ENCODE measurements at places on chromosomes 6 and 20.

- no peak for DNase-seq
Observed at GRCh38 chr6:132713352-132714134, at the start of gene VNN1. Gene VNN1 (minus strand): TSS chr6:132714055. CDS start chr6:132714035, 20 bp downstream.

GRCh38 chr6:165834613-165835259 lies 171.7 kb upstream of the PDE10A start:
- no peak for DNase-seq

GRCh38 chr20:44552950-44553908 lies 29.1 kb upstream of the PKIG start:
- peak; percentile 73 for DNase-seq

- DNase-seq: no peak
Observed at GRCh38 chr6:79557673-79558467, 20.6 kb upstream of the LCA5 start.

GRCh38 chr6:1554476-1555310 lies 55.0 kb upstream of the FOXC1 start:
- no peak for DNase-seq

DNA sequence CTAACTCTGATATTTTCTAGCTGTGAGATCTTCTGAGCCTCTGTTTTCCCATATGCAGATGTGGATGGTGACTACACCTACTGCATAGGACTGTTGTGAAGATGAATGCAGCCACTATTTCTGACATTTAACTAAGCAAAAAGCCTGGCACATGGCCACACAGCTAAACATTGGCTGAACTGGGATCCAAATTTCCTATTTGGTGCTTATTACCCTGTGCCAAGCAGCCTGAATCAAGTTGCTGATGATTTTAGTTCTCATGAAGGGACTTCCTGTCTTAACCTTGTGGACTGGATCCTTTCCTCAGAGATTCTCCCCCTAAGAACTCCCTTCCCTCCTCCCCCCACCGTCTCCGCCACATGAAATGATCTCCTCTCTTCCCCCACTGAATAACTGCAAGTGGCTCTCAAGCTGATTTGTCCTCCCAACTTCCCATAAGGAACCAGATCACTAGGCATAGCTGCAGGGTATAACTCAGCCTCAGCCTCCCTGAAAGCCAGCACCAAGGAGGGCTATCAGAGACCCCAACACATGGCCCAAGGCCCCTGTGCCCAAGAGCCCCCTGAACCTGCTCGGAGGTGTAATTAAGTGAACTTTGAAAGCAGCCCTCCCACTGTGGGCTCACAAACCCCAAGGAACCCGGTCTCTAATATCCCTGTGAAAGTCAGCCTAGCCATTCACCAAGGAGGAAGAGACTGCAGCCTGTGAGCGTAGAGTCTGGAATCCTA lies 55.7 kb downstream of the MAFB start:
- DNase-seq: no peak

DNA sequence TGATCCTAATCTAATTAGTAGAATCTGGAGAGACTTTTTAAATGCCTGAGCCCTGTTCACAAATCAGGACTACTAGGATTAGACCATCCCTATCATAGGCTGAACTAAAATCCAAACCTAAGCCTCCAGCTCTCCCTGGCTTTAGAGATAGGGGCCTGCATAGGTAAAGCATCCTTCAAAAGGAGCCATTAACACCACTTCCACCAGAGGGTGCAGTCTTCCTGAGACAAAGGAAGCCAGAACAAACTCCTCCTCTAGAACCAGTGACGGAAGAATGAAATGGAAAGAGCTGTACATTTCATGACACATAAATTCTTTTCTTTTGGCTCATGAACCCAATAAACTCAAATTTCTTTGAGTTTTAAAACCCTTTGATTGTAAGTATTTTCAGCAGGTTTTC lies 291.2 kb upstream of the ADGRB3 start:
- DNase-seq: no peak

- no peak for DNase-seq
Observed at GRCh38 chr6:150238846-150239407, 96.1 kb downstream of the PPP1R14C start.

- no peak for DNase-seq
Observed at GRCh38 chr6:144543006-144543871, 258.1 kb downstream of the UTRN start.

DNA sequence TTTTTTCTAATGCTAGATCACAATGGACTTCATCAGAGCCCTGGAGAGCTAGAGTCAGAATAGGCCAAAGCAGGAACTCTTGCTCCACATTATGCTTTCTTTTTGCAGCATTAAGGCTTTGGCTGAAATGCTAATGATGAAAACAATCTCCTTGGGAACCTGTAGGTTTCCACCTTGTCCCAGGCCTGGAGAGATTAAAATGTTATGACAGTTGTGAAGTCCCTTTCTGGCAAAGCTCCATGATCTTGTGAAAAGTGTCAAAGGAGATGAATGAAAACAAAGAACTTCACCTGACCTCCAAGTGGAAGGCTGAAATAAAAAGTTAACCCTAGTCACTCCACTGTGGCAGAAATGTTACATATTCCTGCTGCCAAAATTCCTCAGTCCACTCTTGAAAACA lies 64.0 kb upstream of the LRRC1 start:
- no peak for DNase-seq

- no peak for DNase-seq
Observed at GRCh38 chr20:20487811-20488210, 119.9 kb downstream of the INSM1 start.

- DNase-seq: no peak
Observed at GRCh38 chr20:50427719-50428083, 82.5 kb upstream of the PTPN1 start.

DNA sequence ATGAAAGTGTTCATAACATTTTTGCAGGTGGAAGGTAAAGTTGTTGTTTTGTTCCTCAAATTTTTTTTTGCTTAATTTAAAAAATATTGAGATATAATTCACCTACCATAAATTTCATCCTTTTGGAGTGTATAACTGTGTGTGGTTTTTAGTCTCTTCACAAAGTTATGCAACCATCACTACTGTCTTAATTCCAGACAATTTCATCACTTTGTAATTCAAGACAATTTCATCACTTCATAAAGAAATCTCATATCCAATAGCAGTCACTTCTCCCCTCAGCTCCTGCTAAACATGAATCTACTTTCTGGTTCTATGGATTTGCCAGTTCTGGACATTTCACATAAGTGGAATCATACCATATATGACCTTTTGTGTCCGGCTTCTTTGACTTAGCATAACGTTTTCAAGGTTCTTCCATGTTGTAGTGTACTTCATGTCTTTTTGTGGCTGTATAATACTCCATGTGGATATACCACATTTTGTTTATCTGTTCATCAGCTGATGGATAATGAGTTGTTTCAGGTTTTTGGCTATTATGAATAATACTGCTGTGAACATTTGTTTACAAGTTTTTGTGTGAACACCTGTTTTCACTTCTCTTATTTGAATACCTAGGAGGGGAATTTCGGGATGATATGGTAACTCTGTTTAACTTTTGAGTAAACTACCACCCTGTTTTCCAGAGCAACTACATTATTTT lies 18.8 kb downstream of the ZFAND3 start:
- no peak for DNase-seq

DNA sequence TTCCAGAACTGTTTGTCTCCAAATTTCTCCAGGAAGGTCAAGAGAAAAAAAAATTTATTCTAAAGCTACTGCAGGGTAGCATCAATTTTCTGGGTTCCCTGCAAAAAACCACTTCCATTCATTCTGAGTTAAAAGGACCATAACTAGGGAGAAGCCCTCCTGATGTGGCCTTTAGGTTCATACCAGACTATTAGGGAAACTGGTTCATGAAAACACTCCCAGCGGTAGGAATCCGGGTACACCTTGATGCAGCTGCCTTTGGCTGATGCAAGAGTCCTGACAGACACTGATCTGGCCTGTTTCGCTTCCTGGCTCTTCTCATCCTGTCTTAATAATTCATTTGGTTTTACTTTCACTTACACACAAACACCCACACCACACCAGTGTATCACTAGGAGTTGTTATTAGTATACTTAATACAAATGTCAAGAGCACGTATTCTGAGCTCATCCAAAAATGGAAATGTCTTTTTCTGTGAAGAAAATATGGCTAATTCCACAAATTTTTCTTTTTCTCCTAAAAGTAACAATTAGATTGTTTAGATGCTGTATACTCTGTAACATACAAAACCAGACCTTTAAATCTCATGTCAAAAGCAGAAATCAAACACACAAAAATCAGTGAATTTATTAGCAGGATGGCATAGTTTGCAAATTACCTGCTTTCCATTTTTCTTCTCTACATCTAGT lies 38.4 kb upstream of the ARHGAP18 start:
- no peak for DNase-seq

DNA sequence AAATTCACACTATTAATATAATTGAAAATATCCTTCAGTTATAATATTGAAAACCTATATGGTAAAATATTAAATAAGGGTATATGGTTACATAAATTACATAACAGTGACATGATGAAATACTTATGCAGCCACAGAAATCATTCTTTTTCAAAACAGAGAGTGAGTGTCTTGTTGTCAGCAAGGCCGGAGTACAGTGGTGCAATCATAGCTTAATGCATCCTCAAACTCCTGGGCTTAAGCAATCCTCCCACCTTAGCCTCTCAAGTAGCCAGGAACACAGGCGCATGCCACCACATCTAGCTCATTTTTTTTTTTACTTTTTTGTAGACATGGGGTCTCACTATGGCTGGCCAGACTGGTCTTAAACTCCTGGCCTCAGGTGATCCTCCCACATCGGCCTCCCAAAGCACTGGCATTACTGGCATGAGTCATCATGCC lies 40.4 kb downstream of the FAM8A1 start:
- no peak for DNase-seq

DNA sequence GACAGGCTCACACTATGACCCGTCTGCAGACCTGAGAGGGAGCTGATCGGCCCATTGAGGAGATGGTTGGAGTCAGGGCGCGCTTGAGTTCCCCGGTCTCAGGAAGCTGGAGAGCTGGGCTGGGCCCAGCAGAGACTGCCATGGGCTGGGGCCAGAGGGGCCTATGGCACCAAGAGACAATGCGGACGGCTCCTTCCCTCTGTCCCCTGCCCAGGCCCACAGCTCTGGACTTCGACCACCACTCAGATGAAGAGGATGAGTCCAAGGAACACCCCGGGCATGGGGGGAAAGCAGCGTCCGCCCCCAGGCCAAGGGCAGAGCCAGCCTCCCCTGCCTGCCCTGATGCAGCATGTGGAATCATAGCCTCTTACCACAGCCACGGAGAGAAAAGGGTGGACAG lies 40.2 kb upstream of the PHACTR3 start:
- DNase-seq: no peak

GRCh38 chr6:6610031-6610591 lies 21.6 kb downstream of the LY86 start:
- no peak for DNase-seq

- no peak for DNase-seq
Observed at GRCh38 chr20:48242623-48243022, 457.3 kb upstream of the SULF2 start.

DNA sequence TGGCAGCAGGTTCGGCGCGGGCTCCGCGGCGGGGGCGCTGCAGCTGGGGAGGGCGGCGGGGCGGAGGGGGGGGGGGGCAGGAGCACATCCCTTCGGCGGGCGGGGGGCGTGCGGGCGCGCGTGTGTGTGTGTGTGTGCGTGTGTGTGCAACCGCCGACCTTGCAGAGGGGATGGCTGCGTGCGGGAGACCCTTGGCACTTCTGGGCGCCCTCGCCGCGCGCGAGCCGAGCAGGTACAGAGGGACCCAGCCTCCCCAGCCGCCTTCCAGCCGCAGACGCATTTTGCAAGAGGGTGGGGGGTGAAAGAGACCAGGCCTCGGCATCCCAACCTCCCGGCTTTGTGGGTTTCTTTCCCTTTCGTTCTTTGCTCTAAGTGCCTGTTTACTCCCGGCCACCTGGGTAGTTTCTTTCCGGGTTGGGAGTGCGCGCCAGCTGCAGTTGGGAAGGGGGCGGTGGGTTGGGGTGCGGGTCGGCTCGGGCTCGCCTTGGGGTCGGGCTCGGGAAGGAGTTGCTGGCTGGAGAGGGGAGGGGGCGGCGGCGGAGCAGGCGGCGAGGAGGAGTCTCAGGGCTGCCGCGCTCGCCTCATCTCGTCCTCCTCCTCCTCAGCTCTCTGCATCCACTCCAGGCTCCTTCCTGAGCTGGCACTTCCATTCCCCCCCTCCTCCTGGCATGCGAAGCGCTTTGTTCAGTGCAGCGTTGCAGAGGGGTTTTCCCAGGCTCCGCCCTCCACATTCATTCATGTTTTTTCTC lies 620 bp downstream of the HIVEP1 start:
- DNase-seq: peak; percentile 84

DNA sequence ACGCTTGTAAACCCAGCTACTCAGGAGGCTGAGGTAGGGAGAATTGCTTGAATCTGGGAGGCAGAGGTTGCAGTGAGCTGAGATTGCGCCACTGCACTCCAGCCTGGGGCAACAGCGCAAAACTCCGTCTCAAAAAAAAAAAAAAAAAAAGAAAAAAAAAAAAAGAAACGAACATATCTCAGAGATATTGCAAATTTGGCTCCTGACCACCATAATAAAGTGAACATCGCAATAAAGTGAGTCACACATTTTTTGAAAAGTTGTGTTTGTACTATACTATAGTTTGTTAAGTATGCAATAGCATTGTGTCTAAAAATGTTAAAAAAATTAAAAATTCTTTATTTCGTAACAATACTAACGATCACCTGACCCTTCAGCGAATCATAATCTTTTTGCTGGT lies 13.3 kb downstream of the RSPH9 start:
- DNase-seq: no peak

DNA sequence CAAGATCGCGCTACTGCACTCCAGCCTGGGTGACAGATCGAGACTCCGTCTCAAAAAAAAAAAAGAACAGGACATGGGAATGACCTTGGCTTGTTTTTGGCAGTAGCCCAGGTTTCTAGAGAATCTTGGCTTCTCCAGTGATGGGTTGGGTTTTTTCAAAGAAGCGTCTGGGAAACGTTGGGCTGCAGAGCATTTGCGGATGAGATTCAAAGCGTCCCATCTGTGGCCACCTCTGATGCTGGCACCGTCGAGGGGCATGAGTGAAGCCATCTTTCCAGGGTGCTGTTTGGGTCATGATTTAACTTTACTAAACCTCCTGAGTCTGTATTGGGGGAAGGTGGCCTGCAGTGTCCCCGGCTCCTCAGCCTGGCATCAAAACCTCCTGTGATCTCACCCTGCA lies 43.2 kb upstream of the SRF start:
- DNase-seq: no peak

- DNase-seq: no peak
Observed at GRCh38 chr6:148761527-148762011, 14.7 kb downstream of the UST start.

GRCh38 chr6:5570641-5571040 lies 309.3 kb downstream of the FARS2 start:
- DNase-seq: no peak

DNA sequence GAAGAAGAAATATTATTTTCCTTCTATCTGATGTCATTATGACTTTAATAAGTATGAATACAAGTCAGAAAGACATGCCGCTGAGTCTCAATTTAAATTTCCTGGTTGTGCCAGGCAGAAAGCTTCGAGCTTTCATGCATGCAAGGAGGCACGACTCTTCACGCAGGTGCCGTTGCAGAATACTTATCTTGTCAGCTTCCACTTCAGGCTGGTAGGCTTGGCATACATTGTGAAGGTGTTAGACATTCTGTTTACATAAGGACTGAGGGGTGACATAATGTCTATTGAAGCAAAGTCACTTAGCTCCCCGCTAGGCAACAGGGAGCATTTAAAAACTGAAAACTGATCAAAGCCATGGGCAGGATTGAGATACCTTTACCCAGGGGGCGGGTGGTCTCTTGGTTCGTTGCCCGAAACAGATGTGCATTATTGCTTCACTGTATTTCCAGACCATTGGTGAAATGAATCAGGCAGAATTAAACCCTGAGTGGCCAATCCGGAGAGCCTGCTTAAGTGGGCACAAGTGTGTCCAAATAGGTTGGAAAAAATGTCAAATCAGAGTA lies 16.4 kb downstream of the BMP6 start:
- no peak for DNase-seq
